ENCODE measurements at places on chromosomes 1 and 21.
A peak's percentile ranks its signal among the peaks of the same experiment; 100 is the strongest.

GRCh38 chr1:191707288-191707687, 451.0 kb upstream of the RGS18 start:
- DNase-seq, result no peak

DNA sequence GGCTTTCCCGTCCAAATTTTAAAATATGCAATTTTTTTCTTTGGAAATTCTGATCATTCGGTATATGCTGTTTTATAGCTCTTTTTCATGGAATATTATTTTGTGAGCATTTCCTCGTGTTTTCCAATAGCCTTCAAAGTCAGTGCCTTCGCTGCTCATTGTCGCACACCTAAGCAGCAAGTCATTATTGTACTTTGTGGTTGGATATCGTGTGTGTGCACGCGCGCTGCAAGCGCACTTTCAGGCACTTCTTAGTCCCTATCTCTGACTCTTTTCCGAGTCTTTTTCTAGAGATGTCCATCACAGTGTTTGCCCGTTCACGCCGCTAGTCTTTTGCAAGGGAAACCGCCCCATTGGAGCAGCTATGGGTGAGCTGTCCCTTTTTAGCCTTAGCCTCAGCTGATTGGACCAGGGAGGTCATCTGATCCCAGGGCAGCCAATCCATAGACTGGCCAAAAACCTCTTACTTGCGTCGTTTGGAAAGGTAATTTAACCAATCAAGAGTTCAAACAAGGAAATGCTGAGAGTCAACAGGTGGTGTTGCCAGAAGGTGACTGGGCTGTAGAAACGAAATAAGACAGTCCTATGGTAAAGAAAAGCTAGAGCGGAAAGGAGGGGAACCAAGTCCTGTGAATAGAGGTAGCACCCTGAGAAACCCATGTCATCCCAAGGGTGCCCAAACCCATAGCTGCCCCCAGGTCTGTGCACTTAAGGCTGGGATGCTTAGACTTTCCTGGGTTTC, 710 bp upstream of the HYI start:
- peak; percentile 93 for DNase-seq

DNA sequence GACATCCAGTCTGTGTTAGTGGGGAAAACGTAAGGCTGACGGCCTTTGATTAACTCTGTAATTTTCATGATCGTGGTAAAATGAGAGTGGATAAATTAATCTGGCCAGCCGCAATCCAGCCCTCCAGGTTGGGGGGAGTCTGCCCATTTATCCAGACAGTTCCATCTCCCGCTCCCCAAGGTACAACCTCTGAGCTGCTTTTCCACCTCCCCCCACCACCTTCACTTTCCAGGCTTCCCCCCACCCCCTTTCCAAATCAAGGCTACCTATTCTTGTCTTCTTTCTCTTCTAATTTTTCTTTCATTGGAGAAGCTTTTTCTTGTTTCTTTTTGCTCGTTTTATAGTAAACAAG, 6.0 kb downstream of the MIER1 start:
- no peak for DNase-seq

- no peak for DNase-seq
Observed at GRCh38 chr1:57599236-57599994, 175.6 kb upstream of the DAB1 start.

GRCh38 chr1:55070293-55071164, 31.2 kb downstream of the PCSK9 start:
- DNase-seq, result peak; percentile 86

All from NCI-H1092 treated with DMSO at 0.1 percent for 48 hours (cell line).